ENCODE measurements at places on chromosomes 6 and 20.

GRCh38 chr6:38715016-38715689 is at the start of gene DNAH8:
TSS of gene DNAH8 (plus strand) at chr6:38715311. CDS start at chr6:38722810, 7,499 bp downstream.
- no peak for DNase-seq

- no peak for DNase-seq
Measured at GRCh38 chr20:3174442-3175261, 1.3 kb upstream of the LZTS3 start.

DNA sequence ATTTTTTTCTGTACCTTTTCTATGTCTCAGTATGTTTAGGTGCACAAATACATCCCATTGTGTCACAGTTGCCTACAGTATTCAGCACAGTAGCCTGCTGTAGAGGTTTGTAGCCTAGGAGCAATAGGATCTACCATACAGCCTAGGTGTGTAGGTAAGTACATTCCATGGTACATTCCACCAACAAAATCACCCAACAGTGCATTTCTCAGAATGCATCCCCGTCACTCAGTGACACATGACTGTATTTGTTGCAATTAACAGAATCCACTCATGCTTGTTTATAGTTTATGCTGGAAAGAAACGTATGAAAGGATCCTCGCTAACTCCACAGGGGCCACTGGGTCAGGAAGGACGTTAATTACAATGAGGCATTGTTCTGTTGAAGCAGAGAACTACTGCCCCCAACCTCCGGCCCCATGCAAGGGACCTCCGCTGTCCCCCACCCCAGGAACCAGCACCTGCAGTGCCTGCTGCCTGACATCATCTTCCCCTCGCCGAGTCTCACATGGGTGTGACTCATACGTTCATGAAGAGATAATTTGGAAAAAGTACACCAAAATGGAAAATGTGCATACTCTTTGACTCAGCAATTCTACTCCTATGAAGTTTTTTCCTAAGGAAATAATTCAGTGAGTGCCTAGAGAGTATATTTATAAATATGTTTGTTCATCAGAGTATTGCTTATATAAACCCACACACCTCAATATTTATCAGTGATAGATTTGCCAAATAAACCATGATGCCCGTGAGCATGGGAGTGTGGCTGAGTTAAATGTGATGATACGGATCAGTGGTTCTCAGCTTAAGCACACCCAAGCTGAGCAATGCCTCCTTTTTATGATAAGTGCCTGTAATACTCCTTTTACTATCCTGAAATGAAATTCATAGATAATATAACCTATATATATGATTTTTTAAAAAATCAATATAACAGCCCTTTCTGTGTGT is 156.4 kb upstream of the ECI2 start:
- peak; percentile 14 for DNase-seq

DNA sequence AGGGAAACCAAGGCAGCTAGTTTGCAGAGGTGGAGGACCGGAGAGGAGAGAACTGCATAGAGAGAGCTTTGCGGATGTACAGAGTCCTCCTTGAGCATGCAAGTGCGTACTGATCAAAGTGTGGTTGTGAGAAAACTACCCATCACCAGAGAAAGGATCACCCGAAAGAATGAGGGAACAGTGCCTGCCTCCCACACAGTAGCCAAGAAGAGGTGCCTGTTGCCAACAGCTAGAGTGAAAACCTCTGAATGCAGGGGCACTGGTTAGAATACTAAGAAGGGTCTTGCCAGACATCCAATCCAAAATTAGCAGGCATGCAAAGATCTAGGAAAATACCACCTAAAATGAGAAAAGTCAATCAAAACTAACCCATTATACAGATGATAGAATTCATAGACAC is 166.6 kb upstream of the AKAP12 start:
- no peak for DNase-seq

GRCh38 chr6:128494440-128494839 is 26.0 kb downstream of the PTPRK start:
- DNase-seq = no peak

All from hematopoietic multipotent progenitor cell treated with erythropoietin and hydrocortisone succinate and interleukin-3 and kit ligand, for 8 days (in vitro differentiated cells).